DMS79 treated with DMSO at 0.1 percent for 48 hours (cell line): ENCODE measurements at places on chromosomes 4 and X.

DNA sequence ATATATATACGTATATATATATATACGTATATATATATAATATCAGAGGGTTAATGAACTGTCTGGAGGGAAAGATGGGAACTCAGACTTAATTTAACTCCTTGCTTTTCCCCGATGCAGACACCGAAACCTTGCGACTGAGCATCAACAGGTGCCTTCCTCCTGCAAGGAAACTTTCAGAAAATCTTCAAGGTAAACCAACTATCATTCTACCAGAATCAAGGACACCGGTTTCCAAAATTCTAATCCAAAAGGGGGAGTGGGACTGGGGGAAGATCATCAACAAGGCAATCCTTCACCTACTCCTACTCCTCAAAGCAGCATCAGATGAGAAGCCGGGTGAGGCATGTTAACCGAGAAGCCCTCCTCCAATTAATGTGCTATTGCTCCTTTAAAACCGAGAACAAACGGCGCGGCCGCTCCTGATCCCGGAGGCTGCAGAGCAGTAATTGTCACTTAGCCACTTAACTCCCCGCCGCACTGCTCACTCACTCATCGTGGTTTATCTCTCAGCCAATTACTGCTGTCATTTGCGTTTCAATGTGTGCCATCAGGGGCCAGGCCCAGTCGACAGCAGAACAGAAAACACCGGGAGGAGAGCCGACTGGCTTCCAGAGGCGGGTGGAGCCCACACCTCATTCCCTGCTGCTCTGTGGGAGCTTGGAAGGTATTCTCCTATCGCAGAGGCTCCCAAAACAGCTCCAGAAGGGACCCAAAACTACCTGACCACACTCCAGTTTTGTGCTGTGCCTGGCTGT lies 61.7 kb downstream of the MAML3 start:
- DNase-seq, result peak; percentile 48

DNA sequence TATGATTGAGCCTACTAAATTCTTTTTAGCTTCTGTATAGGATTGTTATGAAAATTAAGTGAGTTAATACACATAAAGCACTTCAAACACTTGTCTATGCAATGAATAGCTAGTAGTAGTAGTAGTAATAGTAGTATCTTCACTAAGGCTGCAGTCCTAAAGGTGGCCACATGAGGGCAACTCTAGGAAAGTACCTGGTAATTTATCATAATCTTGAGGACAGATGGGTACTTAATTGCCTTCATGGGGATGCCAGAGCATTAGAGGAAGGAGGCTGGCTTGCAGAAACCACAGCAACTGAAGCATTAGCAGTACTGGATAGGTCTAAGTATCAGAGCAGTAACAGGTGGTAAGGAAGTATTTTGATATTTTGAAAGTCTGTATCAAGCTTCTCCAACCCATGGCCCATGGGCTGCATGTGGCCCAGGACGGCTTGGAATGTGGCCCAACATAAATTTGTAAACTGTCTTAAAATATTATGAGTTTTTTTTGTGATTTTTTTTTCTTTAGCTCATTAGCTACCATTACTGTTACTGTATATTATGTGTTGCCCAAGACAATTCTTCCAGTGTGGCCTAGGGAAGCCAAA lies 17.3 kb downstream of the NIPAL1 start:
- DNase-seq, result no peak

GRCh38 chrX:136665258-136665900 lies 17.4 kb downstream of the CD40LG start:
- DNase-seq, result no peak

DNA sequence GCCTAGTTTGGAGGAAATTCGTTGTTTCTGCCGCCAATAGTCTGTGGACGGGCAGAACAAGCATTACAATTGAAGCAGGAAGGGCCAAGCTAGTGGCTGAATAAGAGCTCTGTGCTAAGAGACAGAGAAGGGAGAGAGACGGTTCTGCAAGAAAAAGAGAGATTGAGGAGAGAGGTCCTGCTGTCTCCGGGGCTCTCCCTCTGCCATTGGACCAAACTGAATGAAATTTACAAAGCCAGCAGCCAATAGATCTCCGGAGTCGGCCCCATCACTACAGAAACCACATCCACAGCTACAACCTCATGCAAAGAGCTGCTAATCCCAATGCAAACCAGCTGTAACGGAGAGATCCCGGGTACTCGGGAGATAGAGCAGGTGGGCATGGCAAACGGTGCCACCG lies at the start of gene NLGN4X:
Gene NLGN4X, minus strand, starts transcription at position 148 of the 400 bp plus-strand sequence. CDS start 77,401 bp downstream, outside the sequence.
- no peak for DNase-seq
